ENCODE measurements at places on chromosomes 5 and 9.

- no peak for DNase-seq
These were observed 1.1 kb upstream of the SMC2 start for GRCh38 chr9:104092875-104093600.

DNA sequence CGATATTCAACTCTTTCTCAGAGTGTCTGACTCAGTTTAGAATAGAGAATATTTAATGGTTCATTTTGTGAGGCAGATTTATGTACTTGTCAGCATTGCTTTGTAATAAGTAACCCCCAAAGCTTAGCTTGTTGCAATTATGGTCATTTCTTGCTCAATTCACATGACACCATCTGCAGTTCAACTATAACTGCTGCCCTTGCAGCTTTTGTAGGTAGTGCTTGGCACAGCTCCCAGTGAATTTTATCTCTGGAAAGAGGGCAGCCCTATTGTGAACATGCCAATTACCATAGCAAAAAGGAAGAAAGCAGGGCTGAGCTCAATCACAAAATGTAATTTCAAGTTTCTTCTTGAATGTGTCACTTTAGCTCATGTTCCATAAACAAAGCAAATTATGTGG, 1587.7 kb upstream of the ACO1 start:
- DNase-seq: no peak

- no peak for DNase-seq
These were observed 1.7 kb downstream of the TLE1 start for GRCh38 chr9:81687521-81688261.

DNA sequence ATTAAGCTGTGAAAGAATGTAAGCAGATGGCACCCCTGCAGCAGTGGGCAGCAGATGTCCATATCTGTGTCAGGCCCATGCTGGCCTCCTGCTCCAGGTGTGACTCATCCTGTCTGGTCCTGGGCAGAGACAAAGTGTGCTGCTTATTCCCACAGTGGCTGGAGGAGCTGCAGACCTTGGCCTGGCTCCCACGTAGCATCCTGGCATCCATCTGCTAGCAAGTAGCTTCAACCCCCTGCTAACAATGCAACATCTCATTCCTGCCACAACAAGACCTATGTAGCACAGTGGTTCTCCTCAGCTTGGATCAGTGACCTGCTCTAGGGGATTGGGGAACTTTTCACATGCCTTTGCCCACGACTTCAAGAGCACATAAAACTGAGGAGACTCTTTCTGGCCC, 126.4 kb upstream of the SLC12A2 start:
- no peak for DNase-seq

DNA sequence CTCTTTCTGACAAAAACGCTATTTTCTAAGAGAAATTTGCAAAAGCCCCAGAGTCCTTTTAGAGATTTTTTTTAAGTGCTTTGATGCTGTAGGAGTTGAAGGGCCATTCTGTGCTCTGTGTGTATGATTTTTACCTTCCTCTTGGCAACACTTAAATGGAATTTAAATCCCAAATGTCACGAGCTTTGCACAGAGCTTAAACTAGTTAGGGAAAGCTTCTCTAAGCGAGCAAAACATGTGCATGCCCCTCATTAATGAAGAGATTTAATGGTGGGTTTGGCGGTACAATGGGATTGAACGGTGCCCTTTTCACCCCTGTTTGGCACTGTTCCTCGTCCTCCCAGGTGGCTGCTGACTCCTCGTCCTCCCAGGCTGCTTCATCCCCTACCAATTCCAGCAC, 220.7 kb downstream of the DRD1 start:
- no peak for DNase-seq
